Activated naive CD4-positive, alpha-beta T cell treated with anti-CD3 and anti-CD28 coated beads for 36 hours (primary cell): ENCODE measurements at places on chromosomes 7 and 10. TPM values are rescaled to one million over a fixed set of nuclear protein-coding genes. Genes with fewer than 3 reads are reported as not detected.

Gene MRLN
- not detected for total RNA-seq

DNA sequence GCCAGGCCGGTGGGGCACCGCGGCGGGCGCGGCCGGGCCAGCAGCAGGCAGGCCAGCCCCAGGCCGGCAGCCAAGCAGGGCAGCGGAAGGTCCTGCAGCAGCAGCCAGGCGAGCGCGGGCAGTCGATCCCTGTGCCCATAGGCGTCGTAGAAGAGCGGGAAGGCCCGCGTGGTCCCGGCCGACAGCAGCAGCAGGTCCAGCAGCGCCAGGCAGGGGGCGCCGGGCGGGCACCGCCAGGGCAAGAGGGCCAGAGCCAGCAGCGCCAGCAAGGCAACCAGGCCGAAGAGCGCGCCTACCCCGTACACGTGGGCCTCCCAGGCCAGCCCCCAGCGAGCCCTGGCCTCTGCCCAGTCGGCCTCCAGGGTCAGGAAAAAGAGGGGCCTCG is 8.4 kb upstream of the RBM28 start:
- H3K27me3 ChIP-seq, result peaks cover 27% of the 10 kb centered on the region
- no peak overlapping the region for H3K27ac ChIP-seq
- H3K4me1 ChIP-seq, result peaks cover 2% of the 10 kb centered on the region
- H3K36me3 ChIP-seq, result no peaks in the 10 kb centered on the region
- no peak overlapping the region for H3K4me3 ChIP-seq
- DNase-seq, result peak; percentile 38

Gene PAX2
- not detected for total RNA-seq

Gene CFAP69
- total RNA-seq, result 0.31 TPM

DNA sequence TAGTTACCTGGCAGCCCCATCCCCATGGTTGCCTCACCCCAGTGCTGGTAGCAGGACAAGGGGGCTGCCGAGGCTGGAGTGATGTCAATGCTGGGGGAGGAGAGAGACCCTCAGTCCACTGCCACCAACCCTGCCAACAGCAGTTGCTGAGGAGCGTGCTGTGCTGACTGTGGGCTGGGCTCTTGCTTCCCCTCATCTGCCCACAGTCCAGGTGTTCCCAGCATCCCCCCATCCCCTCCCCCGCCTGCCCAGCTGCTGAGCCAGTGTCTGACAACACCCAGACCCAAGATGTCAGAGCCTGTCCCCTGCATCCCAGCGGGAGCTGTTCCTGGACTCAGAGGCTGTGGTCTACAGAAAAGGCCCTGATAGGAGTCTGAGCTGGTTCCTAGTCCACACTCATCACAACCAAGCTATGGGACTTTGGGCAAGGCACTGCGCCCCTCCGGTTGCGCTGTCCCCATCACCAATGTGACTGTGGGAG is 14.6 kb upstream of the PSAP start:
- DNase-seq, result no peak
- H3K4me3 ChIP-seq, result no peak overlapping the region
- H3K36me3 ChIP-seq, result no peaks in the 10 kb centered on the region
- peaks cover 5% of the 10 kb centered on the region for H3K4me1 ChIP-seq

Gene AKR1D1
- not detected for total RNA-seq

DNA sequence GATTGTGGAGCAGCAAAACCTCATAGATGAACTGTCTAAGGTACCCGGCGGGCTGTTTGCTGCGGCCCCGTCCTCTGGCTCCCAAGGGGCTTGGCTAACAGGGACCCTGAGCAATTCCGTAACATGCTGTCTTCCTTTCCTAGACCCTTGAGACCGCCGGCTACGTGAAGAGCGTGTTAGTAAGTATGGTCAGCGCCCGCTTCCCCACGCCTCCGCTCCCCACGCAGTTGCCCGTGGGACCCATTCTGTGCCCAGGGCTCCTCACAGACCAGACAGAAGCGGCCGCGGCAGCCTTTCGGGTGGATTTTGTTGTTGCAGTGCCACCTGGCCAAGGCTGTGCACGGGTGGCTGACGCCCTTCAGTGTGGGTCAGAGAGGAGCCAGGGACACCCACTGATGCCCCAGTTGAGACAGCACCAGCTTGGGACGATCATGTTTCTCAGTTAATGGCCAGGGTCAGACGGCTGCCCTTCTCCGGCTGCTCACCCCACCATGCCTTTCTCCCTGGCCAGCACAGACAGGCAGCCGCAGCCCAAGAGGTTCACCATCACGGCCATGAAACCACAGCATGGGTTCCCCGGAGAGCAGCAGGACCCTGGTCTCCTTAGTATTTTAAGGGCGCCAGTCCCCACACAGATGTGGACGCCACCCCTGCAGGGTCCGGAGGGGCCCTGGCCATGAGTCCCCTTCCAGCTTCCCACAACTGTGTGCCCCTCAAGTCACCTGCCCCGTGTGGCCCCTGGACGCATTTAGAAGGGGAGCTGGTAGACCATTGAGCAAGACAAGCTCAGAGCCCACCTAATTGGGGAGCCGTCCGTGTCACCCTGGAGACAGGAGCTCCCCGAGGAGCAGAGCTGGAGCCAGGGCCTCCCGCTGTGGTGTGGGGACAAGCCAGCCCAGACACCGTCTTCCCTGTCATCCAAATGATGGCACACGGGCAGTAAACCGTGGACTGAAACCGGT is 49.4 kb upstream of the DPYSL4 start:
- no peak overlapping the region for H3K27ac ChIP-seq
- no peak overlapping the region for H3K4me3 ChIP-seq
- peaks cover 2% of the 10 kb centered on the region for H3K4me1 ChIP-seq
- no peaks in the 10 kb centered on the region for H3K36me3 ChIP-seq
- H3K27me3 ChIP-seq, result peaks cover 8% of the 10 kb centered on the region

- H3K4me3 ChIP-seq, result no peak overlapping the region
- no peak for DNase-seq
- no peaks in the 10 kb centered on the region for H3K36me3 ChIP-seq
- H3K4me1 ChIP-seq, result no peaks in the 10 kb centered on the region
Observed at GRCh38 chr7:38506756-38507155, 124.4 kb downstream of the AMPH start.

DNA sequence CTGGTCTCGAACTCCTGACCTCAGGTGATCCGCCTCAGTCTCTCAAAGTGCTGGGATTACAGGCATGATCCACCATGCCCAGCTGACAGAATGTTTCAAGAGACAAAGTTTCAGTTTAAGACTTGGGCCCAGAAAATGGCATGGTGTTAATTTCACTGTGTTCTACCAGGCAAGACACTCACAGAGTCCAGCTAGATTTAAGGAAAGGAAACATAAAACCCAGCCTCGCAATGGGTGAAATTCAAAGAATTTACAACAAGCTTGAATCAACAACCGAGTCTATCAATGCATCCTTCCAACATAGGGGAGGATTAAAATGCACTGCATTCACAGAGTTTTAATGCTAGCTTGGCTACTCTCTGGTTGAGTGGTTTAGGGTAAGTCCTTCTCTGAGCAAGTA is 764.0 kb downstream of the XPNPEP1 start:
- H3K27me3 ChIP-seq, result no peaks in the 10 kb centered on the region
- no peaks in the 10 kb centered on the region for H3K36me3 ChIP-seq
- H3K4me1 ChIP-seq, result no peaks in the 10 kb centered on the region
- DNase-seq, result no peak

Gene TAS2R4
- total RNA-seq, result 0.40 TPM

GRCh38 chr10:91409069-91409868 is 875 bp upstream of the HECTD2 start:
- DNase-seq, result peak; percentile 42
- peaks cover 12% of the 10 kb centered on the region for H3K27me3 ChIP-seq
- peak overlapping the region; percentile 71 for H3K27ac ChIP-seq

DNA sequence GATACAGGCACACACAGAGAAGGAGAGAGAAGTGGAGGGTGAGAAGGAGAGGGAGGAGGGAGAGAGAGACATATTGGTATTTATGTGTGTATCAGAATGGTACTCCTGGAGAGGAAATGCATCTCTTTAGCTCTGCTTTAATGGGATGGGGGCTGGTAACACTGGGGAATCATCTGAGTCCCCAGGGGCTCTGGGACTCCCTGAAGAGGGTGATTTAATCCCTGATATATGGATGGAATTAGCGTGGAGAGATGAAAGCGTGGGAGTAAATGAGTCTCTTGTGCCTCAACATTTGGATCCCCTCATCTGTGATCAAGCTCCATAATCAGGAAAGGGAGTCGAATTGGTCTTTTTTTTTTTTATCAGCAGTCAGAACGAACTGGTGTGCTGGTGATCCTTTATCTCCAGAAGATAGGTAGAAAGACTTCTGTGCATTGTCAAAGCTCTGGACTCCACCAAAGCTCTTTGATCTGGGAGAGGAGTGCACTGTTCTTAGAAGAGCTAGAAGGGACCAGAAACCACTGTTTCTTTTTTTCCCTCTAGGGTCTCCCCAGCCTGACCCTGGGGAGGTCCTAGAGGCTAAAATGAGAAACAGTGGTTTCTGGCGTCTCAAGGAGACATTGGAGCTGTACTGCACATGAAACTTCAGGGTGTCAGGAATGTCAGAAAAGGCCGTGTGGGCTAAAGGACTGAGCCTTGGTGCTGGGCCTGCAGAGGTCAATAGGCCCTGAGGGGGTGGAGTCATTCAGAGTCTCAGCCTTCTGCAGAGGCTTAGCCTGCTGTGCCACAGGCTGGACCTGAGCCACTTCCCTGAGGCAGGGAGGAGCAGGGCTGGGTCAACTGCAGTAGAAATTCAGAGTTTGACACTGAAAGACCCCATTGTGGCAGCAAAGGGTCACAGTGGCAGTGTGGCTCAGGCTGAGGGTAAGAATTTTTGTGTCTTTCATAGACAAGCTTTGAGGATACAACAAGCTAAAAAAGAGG is 234.4 kb upstream of the SLC26A5 start:
- no peaks in the 10 kb centered on the region for H3K4me1 ChIP-seq
- peaks cover 3% of the 10 kb centered on the region for H3K27me3 ChIP-seq
- H3K27ac ChIP-seq, result no peak overlapping the region
- DNase-seq, result no peak
- H3K4me3 ChIP-seq, result no peak overlapping the region

DNA sequence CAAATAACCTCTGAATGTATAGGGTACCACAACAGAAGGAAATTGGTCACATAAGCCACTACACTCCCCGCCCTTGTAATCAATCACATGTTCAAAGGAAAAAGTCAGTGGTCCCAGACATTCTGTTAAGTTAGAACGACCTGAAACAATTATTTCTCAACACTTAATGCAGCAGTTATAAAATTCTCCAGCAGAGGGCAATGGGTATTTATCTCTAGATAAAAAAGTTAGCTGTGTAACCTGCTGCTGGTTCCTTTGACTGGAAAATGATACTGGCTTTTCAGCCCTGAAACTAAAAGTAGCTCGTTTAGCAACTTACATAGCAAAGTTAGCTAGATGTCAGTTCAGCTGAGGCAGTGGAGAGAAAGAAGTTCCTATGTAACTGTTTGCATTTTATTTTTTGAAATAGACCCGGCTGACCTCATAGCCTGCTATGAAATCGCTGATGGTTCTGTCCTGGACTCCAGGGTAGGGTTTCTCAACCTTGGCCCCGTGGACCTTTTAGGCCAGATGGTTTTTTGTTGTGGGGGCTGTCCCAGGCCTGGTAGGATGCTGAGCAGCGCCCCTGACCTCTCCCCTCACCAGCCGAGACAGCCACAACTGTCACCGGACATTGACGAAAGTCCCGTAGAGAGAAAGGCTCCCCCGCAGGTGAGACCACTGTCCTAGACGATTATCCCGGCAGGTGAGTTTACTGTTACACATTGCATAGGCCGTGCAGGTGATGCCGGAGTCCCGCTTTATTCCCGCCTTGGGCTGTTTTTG is 40.2 kb upstream of the PROSER2 start:
- H3K4me1 ChIP-seq, result peaks cover 8% of the 10 kb centered on the region
- no peaks in the 10 kb centered on the region for H3K27me3 ChIP-seq
- DNase-seq, result peak; percentile 9
- no peak overlapping the region for H3K4me3 ChIP-seq
- H3K27ac ChIP-seq, result no peak overlapping the region

DNA sequence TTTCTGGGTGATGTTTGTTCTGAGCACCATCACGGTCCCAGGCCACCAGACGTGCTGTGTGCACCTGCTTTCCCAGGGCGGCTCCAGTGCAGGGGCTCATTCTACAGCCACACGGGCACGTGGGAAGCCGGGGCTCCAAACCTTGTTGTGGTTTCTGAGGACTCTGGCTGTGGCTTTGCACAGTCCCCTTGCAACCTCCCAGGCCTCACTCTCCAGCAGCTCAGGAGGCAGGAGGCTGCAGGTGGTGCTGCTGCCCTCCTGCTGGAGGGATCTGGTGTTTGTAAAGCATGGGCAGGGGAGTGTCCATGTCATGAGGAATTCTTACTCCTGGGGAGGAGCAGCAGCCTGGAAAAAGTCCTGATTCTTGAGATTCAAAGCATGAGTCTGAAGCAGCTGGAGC is 54.3 kb downstream of the INSYN2A start:
- H3K27me3 ChIP-seq, result no peaks in the 10 kb centered on the region
- H3K4me3 ChIP-seq, result no peak overlapping the region
- no peak overlapping the region for H3K27ac ChIP-seq
- no peak for DNase-seq

Gene RBP3
- not detected for total RNA-seq

Gene PRKG1
- total RNA-seq, result not detected

- no peak overlapping the region for H3K4me3 ChIP-seq
- peaks cover 17% of the 10 kb centered on the region for H3K4me1 ChIP-seq
- DNase-seq, result no peak
- H3K36me3 ChIP-seq, result no peaks in the 10 kb centered on the region
Observed at GRCh38 chr10:102540023-102540422, 36.3 kb downstream of the SUFU start.

Gene GRID2IP
- 0.12 TPM for total RNA-seq

Gene TSPAN15
- total RNA-seq, result 0.72 TPM
